ENCODE measurements at places on chromosomes 11 and 22. TPM values are rescaled to one million over a fixed set of nuclear protein-coding genes. Genes with fewer than 3 reads are reported as not detected.

Gene RRAS2
- 26.4 TPM for total RNA-seq

Gene DGAT2
- 272 TPM for total RNA-seq

Gene P2RY2
- 5.2 TPM for total RNA-seq

Gene KCNK4
- not detected for total RNA-seq

Gene PRR33
- total RNA-seq = not detected

Gene POU2AF3
- not detected for total RNA-seq

Gene UCP2
- 10.7 TPM for total RNA-seq

- DNase-seq = no peak
These were observed 18.3 kb upstream of the ALX4 start for GRCh38 chr11:44328138-44328660.

GRCh38 chr11:130085671-130086290 lies 16.1 kb downstream of the APLP2 start:
- DNase-seq = no peak

DNA sequence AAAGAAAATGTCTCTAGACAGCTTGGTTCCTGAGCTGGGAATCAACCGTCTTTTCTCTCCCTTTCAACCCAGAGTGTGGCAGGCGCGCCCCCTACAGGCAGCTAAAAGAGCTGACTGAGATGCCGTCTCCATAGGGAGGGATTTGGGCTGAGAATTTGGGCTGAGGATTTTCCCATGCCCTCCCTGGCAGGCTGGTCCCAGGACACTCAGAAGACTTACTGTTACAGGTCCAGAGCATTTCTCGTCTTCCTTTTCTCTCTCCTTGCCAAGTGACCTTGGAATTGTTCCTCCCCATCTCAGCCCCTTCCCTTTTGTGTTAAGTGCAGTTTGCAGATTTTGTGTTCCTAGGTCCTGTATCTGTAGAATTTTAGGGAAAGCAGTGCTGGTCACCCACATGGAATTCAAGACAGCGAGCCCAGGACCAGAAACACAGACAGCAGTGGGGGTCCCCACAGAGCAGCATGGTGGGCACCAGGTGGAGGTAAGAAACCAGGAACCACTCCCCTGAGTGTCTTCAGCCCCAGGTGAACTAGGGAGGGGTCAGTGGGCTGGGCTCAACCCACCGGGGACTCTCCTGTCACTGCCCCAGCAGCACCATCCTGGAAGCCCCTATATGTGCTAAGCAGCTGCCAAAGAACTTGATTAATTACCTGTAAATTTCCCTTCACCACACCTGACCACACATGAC lies 9.9 kb upstream of the IGLL5 start:
- DNase-seq = no peak

DNA sequence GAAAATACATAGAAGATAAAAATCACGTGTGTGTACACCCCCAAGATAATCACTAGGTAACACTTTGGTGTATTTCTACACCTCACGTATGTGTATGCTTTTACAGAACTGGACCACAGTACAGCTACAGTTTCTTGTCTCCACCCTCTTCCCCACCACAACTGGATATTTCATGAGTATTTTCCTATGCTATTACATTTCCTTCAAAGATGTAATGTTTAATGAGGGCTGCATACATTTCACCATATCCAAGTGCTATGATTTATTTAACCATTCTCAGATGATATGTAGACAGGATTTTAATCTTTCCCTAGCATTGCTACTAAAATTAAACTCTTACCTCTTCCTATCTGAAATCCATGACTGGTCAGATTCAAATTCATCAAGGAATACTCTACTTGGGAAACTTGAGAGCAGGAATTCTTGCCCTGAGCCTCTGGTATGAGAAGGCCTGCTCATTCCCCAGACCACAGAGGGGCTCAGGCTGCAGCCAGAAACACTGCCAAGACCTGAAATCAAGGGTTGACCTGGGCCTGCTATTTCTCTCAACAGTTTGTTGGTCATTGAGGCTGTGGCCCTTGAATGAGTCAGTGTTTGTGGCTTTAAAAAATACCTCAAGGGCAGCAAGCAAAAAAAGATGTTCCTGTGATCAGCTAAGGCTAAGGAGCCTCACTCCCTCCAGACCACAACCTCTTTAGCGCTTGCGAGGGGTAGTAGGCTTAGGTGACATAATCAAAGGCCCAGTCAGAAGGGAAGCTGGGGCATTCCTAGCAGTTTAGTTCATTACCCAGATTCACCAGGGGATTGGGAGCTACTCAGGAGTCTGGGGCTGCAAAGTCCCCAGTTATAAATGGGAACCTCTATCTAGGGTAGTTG lies 55.5 kb downstream of the ABTB2 start:
- DNase-seq = no peak

DNA sequence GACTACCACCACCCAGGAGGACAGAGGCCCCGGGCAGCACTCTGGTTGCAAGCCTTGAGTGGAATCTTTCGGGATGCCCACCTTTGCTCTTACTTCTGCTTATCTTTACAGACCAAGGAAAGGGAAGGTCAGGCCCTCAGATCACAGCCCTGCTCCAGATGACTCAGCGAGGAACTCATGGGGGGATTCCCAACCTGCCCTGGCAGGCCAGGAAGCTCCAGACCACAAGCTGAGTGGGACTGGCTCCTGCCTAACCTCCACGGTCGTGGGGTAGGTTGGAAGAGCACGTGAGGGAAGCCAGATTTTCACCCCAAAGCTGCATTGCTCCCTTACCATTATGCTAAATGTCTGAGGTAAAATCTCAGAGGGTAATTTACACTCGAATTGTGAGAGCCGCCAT lies 11.8 kb downstream of the TBC1D10A start:
- DNase-seq = no peak

- no peak for DNase-seq
These were observed 46.5 kb downstream of the PISD start for GRCh38 chr22:31615491-31615860.

- peak; percentile 23 for DNase-seq
These were observed 8.3 kb downstream of the PLAAT2 start for GRCh38 chr11:63554877-63555223.

DNA sequence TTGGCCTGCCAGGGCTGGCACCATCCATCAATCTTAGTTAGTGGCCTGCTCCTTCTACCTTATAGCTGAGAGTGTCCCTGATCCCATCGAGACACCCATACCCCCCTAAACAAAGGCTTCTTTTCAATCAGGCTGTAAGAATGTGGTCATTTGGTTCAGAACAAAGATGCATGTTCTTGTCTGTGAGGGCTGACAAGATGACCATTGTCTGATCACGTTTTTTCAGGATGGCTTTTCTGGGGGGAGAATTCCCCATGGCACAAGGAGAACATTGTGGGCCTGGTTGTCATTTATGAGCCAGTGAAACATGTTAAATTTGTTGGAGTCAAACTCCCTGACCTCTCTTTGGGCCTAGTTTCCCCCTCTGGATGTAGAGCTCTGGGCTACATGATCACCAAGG lies 160.4 kb downstream of the INSC start:
- DNase-seq = no peak

GRCh38 chr11:125621995-125622394 lies 3.0 kb upstream of the CHEK1 start:
- DNase-seq = no peak

DNA sequence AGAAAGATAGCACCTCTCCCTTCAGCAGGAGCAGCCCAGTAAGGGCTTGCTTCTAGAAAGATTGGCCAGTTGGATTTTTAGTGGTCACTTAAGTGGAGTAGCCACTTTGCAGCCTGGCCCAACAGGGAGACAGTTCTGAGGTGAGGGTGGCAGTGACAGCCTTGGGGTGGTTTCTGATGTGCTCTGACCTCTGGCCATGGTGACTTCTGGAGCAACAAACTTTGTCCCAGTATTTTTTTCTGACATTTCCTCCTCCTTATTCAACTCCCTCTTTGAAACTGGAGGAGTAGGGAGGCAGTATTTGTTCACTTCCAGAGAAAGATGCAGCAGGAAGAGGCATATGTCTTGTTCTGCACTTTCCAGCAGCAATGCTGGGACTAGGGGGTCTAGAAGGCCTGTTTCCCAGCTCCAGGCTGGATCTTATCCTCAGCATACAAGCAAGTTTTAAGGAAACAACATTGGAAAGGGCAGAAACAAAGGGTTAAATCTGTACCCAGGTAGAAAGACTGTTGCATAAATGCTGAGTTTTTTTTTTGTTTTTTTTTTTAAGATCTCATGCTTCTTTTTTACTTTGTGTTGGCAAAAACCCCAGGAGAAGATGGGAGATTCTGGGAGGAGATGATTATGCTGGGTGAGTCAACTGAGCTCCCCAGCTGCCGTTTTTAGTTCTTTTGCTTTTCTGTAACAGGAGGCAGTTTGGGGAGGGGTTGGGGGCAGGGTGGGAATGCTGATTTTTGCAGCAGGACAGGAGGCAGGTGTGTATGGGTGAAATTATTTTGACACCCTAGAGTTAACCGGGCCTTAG lies 37.2 kb downstream of the RCOR2 start:
- no peak for DNase-seq

GRCh38 chr11:130462931-130463330 lies 14.5 kb downstream of the ADAMTS15 start:
- DNase-seq = no peak

GRCh38 chr11:84501750-84502149 lies 1125.4 kb downstream of the DLG2 start:
- DNase-seq = no peak

- DNase-seq = peak; percentile 98
These were observed 2.9 kb upstream of the GGT5 start for GRCh38 chr22:24247564-24248344.

- no peak for DNase-seq
These were observed 5.3 kb downstream of the PLEKHB1 start for GRCh38 chr11:73651661-73652045.

- no peak for DNase-seq
These were observed 7.7 kb upstream of the QSER1 start for GRCh38 chr11:32884770-32885384.

GRCh38 chr11:112995423-112996090 lies 34.3 kb downstream of the NCAM1 start:
- no peak for DNase-seq

DNA sequence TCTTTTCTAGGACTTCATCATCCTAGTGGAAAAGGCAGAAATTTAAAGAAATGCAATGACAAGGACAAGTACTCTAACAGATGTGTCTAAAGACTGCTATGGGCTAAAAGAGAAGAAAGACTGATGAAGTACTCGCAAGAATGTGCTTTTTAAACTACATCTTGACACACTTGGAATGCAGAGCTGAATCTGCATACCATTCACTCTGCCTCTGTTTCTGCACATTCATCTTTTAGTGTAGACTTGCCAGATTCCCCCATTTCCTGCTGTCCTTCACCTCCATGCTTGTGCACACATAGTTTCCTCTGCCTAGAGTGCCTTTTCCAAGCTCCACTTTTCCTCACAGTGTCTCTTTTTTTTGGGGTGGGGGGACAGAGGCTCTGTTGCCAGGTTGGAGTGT lies 239.0 kb upstream of the CCDC179 start:
- DNase-seq = no peak

GRCh38 chr11:29782447-29782846 lies 234.4 kb downstream of the KCNA4 start:
- no peak for DNase-seq

DNA sequence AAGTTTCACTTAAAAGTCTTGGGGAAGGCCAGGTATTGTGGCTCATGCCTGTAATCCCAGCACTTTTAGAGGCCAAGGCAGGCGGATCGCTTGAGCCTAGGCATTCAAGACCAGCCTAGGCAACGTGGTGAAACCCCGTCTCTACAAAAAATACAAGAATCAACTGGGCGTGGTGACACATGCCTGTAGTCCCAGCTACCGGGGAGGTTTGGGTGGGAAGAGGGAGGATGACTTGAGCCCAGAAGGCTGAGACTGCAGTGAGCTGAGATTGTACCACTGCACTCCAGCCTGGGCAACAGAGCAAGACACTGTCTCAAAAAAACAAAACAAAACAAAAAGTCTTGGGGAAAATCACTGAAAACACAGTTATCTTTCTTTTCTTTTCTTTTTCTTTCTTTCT lies 15.4 kb upstream of the XBP1 start:
- DNase-seq = no peak

- no peak for DNase-seq
These were observed 195.1 kb downstream of the ETS1 start for GRCh38 chr11:128392259-128392658.

- no peak for DNase-seq
These were observed 64.4 kb upstream of the LINC01488 start for GRCh38 chr11:69416762-69417698.

GRCh38 chr11:11419747-11420146 lies 66.7 kb upstream of the CSNK2A3 start:
- no peak for DNase-seq

GRCh38 chr11:48074425-48075181 lies 94.2 kb downstream of the PTPRJ start:
- no peak for DNase-seq

DNA sequence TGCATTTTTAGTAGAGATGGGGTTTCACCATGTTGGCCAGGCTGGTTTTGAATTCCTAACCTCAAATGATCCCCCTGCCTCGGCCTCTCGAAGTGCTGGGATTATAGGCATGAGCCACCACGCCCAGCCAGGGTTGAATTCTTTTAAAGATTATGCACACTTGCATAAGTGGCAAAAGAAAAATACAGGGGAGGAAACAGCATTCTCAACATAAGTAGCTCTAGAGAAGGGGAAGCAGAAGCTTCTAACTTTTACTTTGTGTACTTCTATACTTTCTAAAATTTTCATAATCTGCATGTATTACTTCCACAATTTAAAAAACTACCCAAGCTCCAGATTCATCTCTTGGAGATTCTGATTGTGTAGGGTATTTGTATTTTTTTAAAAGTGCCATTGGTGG lies 108.0 kb downstream of the SLC1A2 start:
- no peak for DNase-seq

DNA sequence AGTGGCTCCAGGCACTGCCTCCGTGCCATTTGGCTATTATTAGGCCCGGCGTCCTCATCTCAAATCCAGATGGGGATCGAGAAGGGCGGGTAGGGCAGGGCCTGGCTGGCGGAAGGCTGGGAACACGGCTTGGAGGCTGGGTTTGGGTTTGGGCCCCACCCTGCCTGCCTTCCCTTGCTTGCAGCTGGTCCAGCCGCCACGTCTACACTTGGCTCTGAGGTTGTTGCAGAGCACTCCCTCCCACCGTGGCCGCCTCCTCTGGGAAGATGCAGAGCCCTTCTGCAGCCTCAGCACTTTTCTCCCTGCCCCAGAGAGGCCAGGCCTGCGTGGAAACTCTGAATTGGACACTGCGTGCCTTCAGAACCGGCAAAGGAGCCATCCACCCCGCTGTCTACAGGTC lies 5.2 kb upstream of the SMTN start:
- DNase-seq = peak; percentile 79

DNA sequence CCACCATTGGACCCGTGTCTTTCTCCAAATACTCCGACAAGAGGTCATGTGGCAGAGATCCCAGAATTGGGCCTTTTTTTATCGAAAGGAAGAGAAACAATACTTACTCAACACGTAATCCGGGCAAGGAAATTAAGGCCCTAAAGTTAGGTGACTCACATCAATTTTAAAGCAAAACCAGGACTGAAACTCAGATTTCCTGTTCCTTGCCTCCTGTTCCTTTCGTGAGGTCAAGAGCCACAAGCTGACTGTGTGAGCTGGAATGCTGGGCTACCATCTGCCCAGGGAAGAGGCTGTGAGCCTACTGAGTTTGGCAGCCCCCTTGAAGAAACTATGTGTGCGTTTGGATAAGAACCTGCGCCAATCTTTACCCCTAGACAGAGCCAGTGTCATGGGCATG lies 27.1 kb upstream of the MRGPRX2 start:
- DNase-seq = no peak

GRCh38 chr11:1283091-1283511 lies 26.3 kb downstream of the TOLLIP start:
- no peak for DNase-seq

Measured in lower leg skin (tissue), 4 donors.